Lung microvascular endothelial cell (primary cell): ENCODE measurements at places on chromosomes 12 and 14. TPM values are rescaled to one million over a fixed set of nuclear protein-coding genes. Genes with fewer than 3 reads are reported as not detected.

Gene SOCS2
- total RNA-seq, result 45.5 and 72.4 TPM in 2 replicates

DNA sequence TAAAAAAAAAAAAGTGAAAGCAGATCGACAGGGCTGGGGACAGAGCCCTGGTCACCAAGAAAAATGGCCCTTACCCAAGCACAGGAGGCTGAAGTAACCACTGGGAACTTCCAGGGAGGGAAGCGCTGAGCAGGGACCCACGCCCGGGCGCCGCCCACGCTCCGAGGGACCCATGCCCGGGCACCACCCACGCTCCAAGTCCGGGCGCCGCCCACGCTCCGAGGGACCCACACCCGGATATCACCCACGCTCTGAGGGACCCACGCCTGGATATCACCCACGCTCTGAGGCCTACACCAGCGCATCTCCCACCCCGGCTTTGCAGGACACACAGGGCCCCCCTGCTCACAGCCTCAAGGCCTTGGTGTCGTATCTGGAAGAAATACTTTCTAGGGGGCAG, 25.7 kb downstream of the CHGA start:
- no peak for DNase-seq

DNA sequence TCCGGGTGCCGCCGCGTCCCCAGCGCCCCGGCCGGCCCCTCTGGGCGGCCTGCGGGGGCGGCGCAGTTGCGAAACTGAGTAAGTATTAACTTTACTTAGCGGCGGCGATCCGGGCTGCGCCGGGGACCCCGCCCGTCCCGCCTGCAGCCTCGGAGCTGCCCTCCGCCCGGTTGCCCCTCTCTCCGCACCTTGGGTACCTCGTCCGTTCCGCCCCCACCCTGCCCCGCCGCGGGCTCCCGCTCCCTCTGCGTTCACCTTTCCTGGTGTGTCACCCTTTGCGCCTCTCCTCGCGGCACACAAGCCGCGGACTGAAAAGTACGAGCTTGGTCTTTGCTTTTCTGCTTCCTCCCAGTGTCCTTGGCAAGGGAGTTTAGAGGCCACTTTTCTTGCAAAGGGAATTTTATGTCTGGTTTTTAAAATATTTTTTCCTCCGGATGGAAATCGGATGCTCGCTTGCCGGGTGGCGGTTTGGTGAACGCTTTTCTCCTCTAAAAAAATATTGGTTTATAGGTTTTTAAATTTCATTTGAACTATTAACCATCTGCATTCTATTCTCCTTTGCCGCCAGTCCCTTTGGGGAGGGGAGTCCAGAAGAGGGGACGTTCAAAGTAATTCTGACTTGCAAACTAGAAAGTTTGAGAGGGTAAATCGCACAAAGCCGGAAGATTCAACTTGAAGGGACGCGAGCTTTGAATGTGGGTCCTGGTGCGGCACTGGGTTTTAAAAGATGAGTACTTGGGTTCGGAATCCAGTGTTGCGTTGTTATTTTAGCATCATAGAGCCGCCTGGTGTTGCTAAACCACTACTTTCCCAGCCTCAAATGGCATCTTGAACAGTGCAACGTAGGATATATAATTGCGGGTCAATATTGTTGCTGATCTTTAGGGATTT, 834 bp downstream of the RASSF8 start:
- DNase-seq, result peak; percentile 67

DNA sequence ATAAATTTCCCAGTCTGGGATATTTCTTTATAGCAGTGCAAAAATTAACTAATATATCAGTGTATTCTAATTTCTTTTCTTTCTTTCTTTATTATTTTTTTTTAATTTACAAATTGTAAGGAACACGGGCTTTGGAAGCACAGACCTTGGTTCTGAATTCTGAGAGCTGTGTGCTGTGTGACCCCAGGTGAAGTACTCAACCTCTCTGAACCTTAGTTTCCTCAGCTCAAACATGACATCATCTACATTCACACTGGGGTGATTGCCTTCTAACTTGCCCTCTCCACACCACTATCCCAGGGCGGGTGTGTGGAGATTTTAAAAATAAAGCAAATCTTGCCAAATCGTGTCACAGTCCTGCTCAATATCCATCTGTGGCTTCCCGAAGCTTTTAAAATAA, 282.8 kb downstream of the C12orf75 start:
- DNase-seq, result no peak

DNA sequence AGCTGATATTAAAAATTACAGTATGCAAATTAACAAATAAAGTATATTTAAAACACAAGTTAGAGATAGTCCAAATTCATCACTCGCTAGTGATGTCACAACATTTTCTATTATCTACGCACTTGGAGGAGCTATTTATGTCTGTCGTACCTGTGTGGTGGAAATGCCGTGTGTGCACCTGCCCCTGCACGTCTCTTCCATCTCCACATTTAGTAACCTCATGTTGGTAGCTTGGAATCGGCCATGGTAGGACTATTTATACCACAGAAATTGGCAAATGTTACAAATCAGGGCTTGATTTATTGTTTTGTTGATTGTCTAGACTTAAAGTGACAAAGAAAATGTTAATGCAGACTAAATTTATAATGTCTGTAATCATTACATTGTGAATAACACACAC, 62.6 kb upstream of the NTF3 start:
- no peak for DNase-seq

- no peak for DNase-seq
These were observed 54.7 kb downstream of the VRK1 start for GRCh38 chr14:96851694-96852381.

- DNase-seq, result no peak
These were observed 2.7 kb upstream of the ADIPOR2 start for GRCh38 chr12:1688086-1688710.

GRCh38 chr12:5430641-5431603, 986 bp upstream of the NTF3 start:
- DNase-seq, result no peak

- peak; percentile 43 for DNase-seq
These were observed 61.2 kb upstream of the STXBP6 start for GRCh38 chr14:25111061-25111601.
